ENCODE measurements at places on chromosomes 4 and X.

- DNase-seq = no peak
These were observed 157.8 kb upstream of the TLL1 start for GRCh38 chr4:165715211-165715610.

DNA sequence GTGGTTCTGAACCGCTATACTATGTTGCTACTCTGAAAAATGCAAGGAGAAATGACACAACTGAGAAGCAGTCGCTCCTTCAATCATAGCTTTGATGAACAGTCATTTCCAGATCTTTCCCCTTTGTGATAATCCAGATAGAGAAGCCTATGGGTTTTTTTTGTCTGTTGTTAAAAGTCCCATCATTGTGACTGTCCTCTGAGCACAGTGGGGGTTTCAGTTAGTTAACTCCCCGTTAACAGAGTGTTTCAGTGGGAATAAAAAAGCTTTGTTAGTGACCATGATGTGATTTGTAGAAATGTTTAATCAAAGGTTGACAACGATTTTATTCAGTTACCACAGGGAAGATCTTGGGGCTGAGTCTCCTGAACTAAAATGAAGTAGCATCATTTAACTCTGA is 176.2 kb upstream of the MAOA start:
- DNase-seq = no peak

DNA sequence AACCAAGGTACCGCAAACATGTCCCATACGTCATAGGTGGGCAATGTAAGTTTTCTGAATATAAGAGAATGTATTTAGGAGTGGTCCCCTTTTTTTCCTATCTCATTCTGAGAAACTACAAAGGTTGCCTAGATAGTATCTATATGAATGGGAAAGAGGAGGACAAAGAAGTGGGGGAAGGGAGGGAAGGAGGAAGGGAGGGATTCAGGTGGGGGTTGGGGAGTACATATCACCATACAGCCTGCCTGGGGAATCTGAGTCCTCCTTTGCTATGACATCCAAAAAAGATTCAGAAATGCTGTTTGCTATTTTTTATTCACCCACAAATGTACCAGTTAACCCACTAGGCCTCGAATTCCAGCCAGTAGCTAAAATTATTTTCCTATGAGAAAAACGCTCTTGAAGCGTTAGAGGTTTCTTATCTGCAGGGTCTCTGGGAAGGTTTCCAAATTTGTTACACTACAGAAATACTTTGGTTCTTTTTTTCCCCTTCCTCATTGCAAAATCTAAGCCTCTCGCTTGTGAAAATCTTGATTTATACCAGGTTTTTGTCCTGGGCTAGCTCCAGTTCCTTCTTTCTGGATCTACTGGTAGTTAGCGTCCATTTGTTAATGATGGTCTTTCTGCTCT is 212.9 kb downstream of the NSUN7 start:
- DNase-seq = no peak

DNA sequence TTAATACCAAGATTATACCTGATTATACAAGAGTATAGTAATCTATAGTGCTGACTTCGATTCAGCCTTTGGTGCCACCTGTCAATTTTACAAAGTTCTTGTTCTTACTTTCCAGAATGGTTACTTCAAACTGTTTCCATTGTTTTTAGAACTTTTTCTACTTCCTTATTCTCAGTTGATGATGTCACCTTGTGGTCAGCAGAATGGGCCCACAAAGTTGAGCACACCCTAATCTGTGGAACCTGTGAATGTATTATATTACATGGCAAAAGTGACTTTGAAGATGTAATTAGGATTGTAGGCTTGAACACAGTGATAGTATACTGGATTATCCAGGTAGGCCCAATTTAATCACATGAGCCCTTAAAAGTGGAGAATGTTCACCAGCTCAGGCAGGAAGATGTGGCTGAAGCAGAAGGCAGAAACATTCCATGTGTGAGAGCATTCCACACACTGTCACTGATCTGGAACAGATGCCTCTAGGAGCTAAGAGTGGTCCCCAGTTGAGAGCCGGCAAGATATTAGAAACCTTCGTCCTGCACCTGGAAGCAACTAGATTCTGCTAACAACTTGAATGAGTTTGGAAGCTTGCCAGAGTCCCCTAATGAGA is 6.3 kb upstream of the SGMS2 start:
- DNase-seq = no peak

- no peak for DNase-seq
These were observed 59.9 kb downstream of the HHIP start for GRCh38 chr4:144705601-144706590.

DNA sequence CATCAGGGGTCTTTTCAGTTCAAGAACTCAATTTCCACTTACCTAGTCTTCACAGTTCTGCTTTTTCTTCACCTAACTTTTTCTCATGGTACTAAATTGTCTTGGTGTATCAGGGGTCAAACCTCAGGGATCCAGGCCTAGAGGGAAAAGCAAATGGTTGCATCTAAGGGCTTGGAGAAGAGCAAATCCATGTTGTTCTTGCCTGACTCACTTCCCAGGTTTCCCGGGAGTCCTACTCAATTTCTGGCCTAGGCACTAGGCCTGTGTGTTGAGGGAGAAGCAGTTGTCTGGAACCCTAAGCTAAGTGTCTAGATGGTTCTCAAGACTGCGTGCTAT is 191.9 kb upstream of the STK26 start:
- DNase-seq = no peak

DNA sequence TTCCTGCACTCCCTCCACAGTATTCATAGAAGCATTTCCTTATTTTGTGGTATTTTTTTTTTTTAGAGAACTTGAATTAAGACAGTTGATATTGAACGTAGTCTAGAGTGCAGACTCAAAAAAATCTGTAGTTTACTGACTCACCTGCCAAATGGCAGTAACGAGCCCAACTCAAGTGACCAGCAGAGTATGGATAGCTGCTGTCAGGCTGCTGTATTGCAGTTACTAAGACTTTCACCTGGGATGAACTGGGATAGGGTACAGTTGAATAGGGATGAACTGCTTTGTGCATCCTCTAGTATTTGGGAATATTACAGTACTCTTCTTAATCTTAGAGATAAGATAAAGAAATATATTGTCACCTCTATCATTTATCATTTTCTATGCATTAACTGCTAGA is 7.0 kb upstream of the SLC7A11 start:
- DNase-seq = no peak

DNA sequence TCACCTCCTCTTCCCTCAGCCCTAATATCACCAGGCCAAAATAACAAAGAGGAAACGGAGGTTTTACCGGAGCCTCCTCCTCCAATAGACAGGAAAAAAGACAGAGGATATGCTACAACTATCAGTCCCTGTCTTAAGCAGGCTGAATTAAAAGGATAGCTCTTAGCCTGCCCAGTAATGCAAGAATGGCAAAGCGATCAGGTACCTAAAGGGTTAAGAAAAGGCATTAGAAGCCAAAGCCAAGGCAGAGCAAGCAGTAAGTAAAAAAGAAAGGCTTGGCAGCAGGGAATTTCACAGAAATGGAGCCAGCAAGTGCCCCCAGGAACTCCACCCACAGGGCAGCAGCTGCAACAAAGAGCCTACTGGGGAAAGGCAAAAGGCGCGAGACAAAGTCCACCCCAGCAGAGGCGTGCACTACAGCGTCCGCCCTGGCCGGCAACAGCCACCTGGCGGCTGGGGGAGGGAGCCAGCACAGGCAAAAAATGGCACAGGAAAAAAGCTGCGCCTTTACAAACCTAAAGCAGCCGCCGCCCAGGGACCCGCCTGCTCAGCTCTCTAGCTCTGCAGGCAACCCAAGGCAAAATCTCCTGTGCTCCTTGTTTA is 220.6 kb upstream of the ZC4H2 start:
- DNase-seq = no peak

- no peak for DNase-seq
These were observed 53.8 kb downstream of the PACRGL start for GRCh38 chr4:20754036-20754435.

Measured in activated CD4-positive, alpha-beta T cell treated with anti-CD3 and anti-CD28 coated beads for 4 hours (primary cell).